ENCODE measurements at places on chromosomes 3 and 15.

DNA sequence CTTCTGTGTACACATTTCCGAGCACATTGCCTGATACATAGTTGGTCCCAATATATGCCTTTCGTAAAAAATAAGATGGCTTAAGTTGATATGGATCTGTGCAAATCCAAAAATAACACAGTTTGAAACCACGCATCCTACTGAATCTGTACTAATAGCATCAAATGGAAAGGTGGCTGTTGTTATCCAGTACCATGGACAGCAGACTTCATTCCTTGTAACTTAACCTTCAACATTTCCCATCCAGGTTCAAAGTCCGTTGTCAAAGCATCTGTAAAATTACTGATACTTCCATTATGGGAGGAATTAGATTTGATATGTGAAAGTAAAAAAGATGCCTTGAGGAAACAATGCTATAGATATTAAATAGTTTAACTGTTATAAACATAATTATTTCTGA lies 65.5 kb upstream of the C3orf49 start:
- no peak for DNase-seq

- DNase-seq, result no peak
Measured at GRCh38 chr3:181017690-181018089, 28.2 kb upstream of the DNAJC19 start.

DNA sequence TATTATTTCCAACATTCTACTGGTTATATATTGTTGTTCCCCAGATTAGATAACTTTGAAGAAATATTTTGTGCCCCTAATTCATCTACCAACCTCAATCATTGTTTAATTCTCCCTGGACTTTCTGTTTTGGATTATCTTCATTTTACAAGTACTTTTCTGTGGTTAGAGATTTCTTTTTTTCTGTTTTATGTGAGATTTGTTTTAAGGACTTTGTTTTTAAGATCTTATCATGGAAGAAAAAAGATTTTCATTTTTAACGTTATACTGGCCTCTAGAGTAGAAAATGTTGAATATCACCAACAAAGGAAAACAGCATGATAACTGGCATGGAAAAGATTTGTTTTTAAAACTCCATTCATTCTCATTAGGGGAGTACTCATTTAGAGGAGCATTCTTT lies 210.9 kb upstream of the KCNMB2 start:
- DNase-seq, result peak; percentile 18

GRCh38 chr15:74041311-74041756 lies 41.0 kb downstream of the GOLGA6A start:
- DNase-seq, result no peak

DNA sequence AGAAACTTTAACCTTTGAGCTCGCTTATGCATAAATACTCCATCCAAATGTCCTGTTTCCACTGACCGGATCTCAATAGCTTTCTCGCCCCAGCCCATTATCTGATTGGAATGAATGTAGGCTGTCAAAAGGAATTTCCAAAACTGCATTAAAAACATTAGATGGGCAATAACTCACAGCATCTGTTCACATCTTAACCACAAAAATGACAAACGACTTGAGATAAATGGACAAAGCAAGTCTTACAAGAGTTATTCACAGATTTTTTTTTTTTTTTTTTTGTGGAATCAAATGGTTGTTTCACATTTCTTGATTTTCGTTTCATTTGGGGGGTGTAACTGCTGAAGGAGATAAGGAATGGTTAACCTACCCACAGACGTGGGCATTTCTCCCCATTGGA lies 39.7 kb upstream of the SLC2A2 start:
- DNase-seq, result no peak
